ENCODE measurements at places on chromosomes 7 and 10.
A peak's percentile ranks its signal among the peaks of the same experiment; 100 is the strongest.

DNA sequence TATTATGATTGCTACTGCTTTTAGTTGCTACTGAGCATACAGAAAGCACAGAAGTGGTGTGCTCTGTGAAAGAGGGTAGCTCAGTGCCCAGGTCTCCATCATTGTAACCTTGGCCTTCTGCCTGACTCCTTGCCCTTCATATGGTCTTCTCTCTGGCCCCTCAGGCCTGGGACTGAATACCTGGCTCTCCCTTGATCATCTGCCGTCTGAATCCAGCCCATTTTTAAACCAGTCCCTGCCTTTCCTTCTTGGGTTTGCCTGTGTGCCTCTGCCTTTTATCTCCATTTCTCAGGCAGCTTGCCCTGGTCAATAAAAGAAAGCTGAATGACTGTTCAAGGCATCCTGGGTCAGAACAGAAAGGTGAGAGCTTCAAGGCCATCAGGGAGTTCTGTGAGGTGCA, 109.1 kb upstream of the ZNF438 start:
- no peak for DNase-seq

DNA sequence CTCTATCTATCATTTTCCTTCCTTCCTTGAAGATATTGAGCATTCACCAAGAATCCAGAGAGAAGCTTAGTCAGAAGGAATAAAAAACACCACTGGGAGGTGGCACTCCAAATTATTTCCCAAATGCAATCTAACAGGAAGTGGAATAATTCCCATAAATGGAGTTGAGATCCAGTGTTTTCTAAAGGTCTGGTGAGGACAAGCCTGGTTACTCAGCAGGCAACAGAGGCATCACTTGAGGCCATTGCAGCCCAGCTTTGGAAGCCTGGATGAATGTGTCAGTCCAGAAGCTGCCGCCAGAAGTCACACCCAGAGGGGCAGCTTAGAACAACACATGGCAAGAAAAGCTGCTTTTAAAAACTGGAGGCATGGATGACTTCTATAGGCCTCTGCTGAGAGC, 288.9 kb upstream of the KLF6 start:
- DNase-seq: no peak

- no peak for DNase-seq
These were observed 92.5 kb upstream of the VIPR2 start for GRCh38 chr7:159237022-159237653.

GRCh38 chr10:100600218-100600617, 64.5 kb downstream of the HIF1AN start:
- DNase-seq: no peak

DNA sequence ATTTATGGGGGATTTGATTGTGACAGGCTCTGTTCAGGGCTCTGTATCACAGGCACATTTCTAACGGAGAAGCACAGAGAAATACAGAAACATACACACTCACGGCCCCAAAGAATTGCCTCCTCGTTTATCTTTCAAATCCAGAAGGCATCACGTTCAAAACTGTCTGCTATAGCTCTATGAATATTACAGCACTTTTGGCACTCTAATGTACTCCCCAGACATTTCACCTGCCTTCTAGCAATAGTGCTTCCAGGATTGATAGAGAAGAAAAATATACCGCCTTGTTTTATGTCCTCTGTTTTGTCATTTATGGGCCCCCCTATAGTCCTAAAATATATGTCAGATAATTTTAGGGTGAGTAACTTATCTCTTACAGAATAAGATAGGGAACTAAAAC, 947.5 kb downstream of the ANKRD7 start:
- DNase-seq: no peak

GRCh38 chr7:143979359-143979758, 20.8 kb upstream of the OR6B1 start:
- no peak for DNase-seq

DNA sequence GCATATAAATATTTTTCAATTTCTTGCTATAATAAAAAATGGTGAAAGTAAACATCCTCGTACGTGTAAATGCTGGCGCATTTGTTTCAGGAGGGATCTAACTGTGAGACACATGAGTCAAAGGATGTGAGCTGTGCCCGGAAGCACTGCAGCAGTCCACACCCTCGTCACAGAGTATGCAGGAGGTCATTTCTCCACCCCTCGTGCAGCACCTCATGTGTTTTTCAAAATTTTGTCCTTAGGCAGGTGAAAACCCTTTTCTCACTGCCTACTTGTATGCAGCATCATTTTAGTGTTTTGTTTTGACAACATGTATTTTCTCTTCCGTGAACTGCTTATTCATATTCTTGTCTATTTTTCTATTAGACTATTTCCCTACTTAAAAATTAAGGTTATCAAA, 162.7 kb downstream of the AVL9 start:
- DNase-seq: no peak

GRCh38 chr7:32263611-32264010, 193.4 kb upstream of the PDE1C start:
- no peak for DNase-seq

DNA sequence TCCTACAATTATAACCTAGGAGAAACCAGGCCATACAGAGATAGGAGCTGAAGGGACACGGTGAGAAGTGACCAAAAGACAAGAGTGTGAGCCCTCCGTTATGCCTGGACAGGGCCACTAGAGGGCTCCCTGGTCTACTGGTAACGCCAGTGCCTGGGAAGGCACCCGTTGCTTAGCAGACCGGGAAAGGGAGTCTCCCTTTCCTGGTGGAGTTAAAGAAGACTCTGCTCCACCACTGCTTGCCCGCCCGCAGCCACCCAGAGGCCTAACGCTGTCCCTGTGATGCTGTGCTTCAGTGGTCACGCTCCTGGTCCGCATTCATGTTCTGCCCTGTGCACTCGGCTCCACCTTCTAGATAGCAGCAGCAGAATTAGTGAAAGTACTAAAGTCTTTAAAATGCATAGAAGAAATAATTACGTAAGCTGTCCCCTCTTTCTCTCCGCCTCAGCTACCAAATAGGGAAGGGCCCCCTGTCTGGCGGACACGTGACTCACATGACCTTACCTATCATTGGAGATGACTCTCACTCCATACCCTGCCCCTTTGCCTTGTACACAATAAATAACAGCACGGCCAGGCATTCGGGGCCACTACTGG, 34.8 kb downstream of the GRID2IP start:
- peak; percentile 40 for DNase-seq

- DNase-seq: no peak
These were observed 162.7 kb downstream of the ETV1 start for GRCh38 chr7:13826752-13827151.

GRCh38 chr10:71481746-71482410, 85.2 kb downstream of the CDH23 start:
- DNase-seq: no peak

- no peak for DNase-seq
These were observed 4.6 kb downstream of the ATP6V1F start for GRCh38 chr7:128867241-128867640.

DNA sequence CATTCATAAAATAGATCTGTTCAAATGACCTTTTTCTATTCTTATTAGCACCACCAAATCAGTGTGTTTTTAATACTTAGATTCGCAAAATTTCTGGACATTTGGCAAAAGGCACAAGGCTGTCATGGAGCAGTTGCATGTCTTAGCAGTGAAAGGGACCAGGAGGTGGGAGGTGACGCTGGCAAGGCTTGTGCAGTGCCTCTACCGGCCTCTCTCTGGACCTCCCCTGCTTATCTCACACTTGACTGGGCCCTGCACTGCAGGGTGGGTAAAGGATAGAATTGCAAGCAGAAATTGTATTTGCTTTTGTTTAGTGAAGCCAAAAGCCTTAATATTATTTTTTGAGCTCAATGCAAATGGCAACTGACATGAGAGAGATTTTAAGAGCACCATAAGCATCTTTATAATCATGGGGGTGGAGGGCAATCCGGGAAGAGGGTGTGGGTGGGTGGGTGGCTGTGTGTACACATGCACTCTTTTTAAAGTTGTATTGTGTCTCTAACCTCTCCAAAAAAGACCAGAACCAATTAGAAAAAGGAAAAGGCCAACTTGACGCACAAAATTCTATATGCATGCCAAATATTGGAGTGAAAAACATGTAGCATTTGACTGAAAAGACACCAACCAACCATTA, 106.3 kb downstream of the WNT2 start:
- no peak for DNase-seq

DNA sequence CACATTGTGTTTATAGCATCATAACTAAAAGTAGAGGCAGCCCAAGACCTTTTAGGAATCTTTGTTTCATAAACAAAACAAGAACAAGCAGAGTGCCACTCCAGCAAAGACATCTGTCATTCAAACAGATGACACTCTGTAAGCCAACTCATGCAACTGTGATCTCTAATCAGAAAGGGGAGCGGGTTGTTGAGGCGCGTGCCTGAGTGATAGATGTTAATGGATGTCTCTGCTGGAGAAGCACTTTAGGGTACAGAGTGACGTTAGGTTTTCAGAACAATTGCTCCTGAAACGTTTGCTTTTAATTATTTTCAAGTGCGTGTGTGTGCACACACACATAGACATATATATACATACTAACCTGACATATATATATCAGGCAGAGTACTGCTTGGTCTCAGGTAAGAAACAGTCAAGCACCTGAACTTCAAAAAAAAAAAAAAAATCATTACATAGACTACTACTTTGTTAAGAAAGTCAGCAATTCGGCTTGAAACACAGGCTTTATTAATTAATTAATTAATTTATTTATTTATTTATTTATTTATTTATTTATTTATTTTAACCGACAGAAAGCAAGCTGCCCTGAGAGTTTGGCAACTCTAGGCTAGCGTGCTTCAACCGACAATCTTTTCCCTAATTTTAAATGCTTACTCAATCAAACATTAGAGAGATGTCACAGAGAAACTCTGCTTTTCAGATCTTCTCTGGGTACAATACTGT, 109.1 kb downstream of the POU6F2 start:
- no peak for DNase-seq

DNA sequence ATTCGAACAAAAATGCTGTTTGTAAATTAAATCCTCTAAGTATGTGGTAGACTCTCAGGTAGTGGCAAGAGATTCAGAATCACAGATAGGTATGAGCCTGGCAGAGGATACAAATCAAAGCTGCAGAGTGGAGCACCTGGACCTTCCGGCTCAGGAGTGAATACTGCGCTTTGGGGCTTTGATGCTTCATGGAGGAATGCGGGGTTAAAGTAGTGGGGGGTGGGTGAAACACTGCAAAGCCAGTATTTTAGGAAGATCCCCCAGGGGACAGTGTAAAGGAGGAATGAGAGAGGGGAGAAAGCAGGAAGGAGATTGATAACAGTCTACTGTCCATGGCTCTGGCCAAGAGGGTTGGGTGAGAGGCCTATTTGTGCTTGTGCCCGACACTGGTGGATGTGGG, 43.2 kb downstream of the CREB5 start:
- DNase-seq: no peak

DNA sequence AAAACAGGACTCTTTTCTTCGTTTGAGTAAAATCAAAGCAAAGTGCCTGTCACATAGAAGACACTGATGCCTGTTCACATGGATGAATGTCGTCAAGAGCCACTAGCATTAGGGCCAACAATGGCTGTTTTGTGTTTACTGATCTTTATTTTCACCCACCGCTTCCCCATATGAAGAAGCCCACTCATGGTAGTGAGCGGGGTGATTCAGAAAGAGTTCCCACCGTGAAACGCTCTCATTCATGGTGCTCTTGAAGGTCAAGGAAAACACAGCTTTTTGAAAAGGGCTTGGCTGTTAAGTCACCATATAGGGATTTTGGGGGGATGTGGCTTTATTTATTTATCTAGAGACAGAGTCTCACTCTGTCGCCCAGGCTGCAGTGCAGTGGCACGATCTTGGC, 12.5 kb downstream of the PROSER2 start:
- no peak for DNase-seq

DNA sequence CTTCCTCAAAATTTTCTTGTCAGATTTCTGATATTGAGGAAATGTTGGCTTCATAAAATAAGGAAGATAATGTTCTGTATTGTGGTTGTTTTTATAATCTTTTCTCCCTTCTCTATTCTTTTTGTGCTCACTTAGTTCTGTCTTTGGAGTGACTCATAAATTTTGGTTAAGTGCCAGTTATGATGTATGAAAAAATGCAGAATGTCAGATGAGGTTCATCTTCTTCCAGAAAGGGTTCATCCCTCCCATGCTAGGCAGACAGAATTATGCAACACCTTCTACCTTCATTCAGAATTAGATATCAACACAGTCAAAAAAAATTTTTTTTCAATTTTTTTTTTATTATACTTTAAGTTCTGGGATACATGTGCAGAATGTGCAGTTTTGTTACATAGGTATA, 36.6 kb upstream of the CYP2C19 start:
- no peak for DNase-seq

DNA sequence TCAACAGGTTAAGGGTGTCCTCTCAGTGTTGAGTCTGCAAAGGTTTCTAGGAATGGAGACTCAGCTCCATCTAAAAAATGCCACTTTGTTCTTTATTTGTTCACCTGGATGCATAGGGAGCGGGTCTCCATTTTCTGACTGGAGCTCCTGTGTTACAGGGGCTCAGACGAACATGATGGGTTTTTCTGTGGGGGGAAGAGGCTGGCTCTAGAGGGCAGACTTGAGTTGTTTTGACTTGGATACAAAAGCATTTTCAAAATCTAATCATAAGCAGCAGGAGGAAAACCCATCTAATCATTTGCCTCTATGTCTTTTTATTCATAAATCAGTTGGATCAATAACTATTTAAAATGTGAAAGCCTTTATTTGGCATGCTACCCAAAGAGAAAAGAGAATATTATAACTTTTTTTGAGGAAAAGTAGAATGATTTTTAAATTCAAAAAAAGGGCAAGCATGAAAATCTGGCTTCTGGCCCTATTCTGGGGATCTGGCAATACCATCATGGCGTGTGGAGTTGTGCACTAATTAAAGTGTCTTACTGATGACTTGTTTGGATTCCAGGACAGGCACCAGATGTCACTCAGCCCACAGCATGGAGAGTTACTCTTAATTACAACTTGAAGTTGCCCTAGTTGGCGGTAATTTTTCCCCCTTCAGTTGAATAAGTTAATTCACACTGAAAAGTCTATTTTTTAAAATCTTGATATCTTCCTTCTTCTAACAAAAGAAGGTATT, 594.9 kb downstream of the REEP3 start:
- DNase-seq: no peak

GRCh38 chr10:130188195-130189175, 52.3 kb downstream of the GLRX3 start:
- DNase-seq: no peak

DNA sequence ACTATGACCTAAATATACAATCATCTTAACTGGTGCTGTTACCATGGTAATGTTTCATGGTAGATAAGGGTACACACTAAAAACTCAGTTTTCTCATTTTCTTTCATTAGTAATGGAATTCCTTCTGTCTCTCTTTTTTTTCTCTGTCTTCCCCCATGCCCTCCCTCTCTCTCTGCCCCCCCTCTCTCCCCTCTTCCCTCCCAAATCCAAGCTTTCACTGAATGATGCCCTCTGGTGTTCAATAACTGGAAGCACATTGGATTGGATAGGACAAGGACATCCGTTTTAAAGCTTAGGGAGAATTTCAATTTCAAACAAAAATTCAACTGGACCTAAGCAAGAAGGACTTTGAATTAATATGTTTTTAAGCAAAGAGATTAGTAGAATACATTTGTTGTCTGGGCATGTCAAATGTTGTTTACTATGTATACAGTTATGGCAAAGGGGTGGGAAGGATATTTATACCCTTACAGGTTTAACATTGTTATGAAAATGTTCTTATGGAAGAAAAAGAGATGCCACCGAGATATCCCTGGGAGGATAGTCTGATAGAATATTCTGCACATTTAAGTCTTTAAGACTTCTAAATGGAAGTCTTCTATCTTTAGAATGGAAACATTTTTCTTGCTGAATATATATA, 6.1 kb downstream of the CHRM2 start:
- no peak for DNase-seq

All from stimulated activated CD4-positive, alpha-beta T cell treated with anti-CD3 and anti-CD28 coated beads, Interleukin-15, amount 100 ng/mL, for 1 hour (primary cell).